ENCODE measurements at places on chromosomes 13 and 19. TPM values are rescaled to one million over a fixed set of nuclear protein-coding genes. Genes with fewer than 3 reads are reported as not detected.

VSTM1 gene
- 0.50 TPM for total RNA-seq

SPACA4 gene
- total RNA-seq: not detected

ATP7B gene
- total RNA-seq: 2.7 TPM

C13orf42 gene
- total RNA-seq: not detected

PRTN3 gene
- 0.43 TPM for total RNA-seq

SLC25A41 gene
- total RNA-seq: 0.15 TPM

KLHL1 gene
- total RNA-seq: not detected

PPP1R13L gene
- total RNA-seq: 40.0 TPM

KLC3 gene
- total RNA-seq: 1.2 TPM

CATSPERD gene
- not detected for total RNA-seq

APLP1 gene
- total RNA-seq: 93.9 TPM

DCAF15 gene
- total RNA-seq: 22.2 TPM

ZNF837 gene
- 1.1 TPM for total RNA-seq

LRRC4B gene
- total RNA-seq: 0.41 TPM

C19orf67 gene
- total RNA-seq: not detected

PINLYP gene
- 0.11 TPM for total RNA-seq

CYP4F8 gene
- not detected for total RNA-seq

PROZ gene
- not detected for total RNA-seq

All from A549 treated with AZD2906 at 1 μM for 4 hours (cell line).